ENCODE measurements at places on chromosomes 5 and 9.
A peak's percentile ranks its signal among the peaks of the same experiment; 100 is the strongest.

DNA sequence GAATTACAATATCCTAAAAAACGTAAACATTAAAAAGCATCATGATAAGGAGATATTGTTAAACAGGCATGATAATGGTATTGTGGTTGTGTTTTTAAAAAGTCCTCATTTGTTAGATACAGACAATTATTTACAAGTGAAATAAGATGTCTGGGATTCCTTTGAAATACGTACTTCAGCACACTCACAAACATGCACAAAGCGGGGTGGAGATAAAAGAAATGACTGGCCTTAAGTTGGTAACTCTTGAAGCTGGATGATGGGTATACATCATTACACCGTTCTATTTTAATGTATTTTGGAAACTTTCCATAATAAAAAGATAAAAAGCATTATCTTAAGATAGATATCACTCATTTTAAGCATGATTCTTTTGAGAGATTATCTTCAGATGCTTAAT is 1.0 kb downstream of the FAM200C start:
- DNase-seq: no peak

DNA sequence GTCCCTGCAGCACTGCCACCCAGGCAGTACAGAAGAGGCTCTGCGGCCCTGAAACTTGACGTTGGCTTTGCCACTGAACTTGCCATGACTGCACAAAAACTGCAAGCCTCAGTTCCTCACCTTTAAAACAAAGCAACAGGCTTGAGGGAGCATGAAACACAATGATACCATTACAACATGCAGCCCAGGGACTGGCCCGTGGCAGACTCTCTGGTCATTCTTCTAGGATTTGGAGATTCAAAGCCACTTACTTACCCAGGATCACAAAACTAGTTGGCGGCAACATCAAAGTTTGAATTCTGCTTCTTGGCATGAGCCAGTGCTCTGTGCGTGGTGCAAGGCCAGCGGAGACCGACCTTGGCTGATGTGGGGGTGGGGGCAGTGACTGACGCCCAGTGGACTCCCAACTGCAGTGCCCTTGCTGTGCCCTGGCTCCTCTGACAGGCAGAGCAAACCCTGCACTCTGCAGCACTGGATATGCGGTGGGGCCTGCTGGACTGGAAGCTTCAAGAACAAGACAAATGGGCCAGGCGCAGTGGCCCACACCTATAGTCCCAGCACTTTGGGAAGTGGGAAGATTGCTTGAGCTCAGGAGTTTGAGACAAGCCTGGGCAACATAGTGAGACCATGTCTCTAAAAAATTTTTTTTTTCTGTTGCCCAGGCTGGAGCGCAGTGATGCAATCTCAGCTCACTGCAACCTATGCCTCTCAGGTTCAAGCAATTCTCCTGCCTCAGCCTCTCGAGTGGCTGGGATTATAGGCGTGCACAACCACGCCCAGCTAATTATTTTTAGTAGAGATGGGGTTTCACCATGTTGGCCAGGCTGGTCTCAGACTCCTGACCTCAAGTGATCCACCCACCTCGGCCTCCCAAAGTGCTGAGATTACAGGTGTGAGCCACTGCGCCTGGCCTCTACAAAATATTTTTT is 18.9 kb downstream of the SQSTM1 start:
- no peak for DNase-seq

GRCh38 chr5:1555011-1555807 is 31.4 kb upstream of the LPCAT1 start:
- DNase-seq: peak; percentile 98

DNA sequence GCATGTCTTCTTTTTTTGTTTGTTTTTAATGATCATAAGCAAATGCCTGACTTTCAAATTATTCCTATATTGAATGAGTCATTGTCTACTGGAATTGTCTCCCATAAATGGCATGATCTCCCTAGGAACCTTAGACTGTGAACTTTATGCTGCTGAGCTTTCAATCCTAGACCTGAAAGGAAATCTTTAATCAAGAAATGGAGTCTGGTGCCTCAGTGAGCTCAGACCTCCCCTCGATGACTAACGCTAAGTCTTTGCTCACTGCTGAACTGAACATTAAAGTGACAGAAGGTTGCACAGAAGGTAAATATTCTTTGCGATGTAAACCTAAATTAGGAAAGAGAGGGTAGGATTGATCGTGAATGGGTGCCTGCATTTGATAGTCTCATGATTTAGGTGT is 745.2 kb upstream of the WWC1 start:
- no peak for DNase-seq

Measured in NCI-H2029 treated with DMSO at 0.1 percent for 48 hours (cell line).